Anterior cingulate cortex (tissue), 58 donors: ENCODE measurements at places on chromosomes 2 and 18.

- DNase-seq = no peak
These were observed 132.2 kb downstream of the CLIP4 start for GRCh38 chr2:29247336-29247914.

DNA sequence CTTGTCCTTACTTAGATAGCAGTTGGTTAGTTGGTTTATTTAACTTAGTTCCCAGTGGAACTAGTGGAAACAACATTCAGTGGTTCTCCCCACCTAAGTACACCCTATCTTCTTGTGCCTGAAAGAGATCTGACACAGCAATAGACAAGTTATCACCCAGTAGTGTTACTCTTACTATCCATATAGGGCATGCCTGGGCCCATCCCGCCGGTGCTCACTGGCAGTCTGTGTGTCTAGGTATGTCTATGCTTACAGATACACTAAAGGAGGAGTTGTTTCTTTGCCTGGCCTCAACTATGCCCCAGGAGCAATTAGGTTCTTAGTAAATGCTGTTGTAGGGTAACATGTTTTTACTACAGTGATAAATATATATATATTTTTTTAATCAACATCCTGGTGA, 12.0 kb upstream of the NRP2 start:
- DNase-seq = no peak

- no peak for DNase-seq
These were observed 8.2 kb downstream of the WDFY1 start for GRCh38 chr2:223936862-223937326.

DNA sequence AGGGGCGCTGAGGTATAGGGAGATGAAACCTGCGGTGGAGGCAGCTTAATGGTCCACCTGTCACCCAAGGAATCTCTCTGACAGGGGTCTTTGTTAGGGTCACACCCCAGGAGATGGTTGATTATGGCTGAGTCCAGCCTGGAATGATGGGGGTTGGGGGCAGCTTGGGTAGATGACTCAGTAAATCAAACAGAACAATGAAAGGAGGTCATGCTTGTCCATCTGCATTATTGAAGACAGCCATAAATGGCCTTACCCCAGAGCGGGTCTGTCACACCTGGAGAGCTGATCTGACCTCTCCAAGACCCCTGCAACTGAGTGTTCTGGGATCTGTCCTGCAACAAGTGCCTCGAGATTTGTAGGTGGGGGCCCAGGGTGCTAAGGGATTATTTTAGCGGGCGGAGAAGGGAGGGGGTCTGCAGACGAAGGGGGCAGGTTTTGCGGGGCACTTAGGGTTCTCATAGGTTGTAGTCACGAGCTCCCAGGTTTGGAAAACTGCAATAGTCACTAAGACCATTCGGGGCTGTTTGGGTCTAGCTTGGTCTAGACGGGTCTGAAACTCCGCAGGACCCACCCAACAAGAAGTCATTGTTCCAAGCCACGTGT, 771 bp upstream of the IGFBP2 start:
- DNase-seq = no peak

GRCh38 chr2:238694922-238695321, 153.0 kb upstream of the TWIST2 start:
- DNase-seq = no peak

DNA sequence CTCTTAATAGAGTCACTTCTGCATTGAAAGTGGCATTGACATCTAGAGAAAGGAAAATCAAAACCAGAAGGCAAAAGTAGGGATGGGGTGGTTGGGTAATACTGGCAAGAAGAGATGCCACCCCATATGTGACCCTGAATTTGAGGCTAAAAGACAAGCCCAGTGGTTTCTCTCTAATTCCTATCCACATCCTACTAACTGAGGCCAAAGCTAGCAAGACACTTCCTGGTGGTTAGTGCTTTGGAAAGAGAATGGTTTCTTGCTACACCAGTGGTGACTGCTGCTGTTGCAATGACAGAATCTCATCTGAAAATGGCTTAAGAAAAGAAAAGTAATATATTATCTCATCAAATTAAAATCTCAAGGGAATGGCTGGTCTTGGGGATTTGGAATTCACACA, 640.6 kb downstream of the EPHA4 start:
- DNase-seq = no peak

DNA sequence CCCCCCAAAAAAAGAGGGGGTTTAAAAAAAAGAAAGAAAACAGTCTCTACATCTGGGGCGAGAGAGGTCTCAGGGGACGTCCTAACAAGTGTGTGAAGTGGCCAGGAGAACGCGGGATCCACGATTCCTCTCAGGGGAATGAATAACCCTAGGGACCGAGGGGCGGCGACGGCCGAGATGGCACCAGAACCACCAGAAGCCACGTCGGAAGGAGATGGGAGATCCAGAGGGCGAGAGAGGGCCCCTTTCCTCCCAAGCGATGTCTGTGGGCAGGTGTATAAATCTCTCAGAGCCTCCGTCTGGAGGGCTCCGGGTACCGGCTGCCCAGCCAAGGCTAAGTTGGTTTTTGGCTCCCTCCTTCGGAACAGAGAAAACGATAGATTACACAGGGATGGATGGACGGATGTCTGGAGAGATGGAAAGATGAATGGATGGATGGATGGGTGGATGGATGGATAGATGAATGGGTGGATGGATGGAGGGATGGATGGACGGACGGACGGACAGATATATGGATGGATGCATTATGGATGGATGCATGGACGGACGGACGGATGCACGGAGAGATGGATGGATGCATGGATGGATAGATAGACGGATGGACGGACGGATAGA, 1.7 kb downstream of the EPHA4 start:
- DNase-seq = no peak

GRCh38 chr2:9430316-9431293, 7.2 kb downstream of the CPSF3 start:
- no peak for DNase-seq

DNA sequence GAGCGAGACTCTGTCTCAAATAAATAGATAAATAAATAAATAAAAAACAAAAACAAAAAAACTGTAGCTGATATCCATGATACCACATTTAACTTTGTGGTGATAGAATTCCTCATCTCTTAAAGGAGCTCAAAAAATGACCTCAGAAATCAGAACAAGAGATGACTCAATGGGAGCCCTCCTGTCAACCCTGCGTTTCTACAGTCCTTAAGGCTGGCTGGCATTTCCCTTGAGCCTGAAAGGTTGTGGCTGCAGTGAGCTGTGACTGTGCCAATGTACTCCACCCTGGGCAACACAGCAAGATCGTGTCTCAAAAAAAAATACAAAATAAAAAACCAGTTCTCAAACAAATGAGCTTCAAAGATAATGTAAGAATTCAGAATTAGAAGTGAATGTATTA, 40.4 kb downstream of the CHST9 start:
- no peak for DNase-seq

GRCh38 chr2:162011706-162012564, 62.1 kb downstream of the DPP4 start:
- DNase-seq = no peak

- no peak for DNase-seq
These were observed 1.6 kb downstream of the LRATD1 start for GRCh38 chr2:14634182-14634488.

- DNase-seq = no peak
These were observed 119.3 kb downstream of the STPG4 start for GRCh38 chr2:47035615-47036488.

DNA sequence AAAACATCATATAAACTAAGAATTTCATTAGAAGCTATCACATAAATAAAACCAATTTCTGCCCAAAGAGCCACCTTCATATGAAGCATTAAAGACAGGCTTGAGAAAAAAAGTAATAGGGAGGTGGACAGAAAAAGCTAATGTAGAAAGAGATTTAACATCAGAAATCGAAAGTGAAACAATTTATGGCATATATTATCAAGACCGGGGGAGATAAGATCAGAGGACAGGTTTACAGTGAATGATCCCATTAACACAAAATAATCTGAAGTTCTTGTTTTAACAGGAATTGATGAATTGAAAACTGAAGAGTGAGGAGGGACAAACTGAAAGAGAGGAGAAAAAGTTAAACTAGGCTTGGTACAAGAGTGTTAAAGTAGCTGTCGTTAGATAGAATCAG, 786.3 kb upstream of the FSHR start:
- no peak for DNase-seq

GRCh38 chr18:8375249-8375648, 234.0 kb upstream of the RAB12 start:
- no peak for DNase-seq

DNA sequence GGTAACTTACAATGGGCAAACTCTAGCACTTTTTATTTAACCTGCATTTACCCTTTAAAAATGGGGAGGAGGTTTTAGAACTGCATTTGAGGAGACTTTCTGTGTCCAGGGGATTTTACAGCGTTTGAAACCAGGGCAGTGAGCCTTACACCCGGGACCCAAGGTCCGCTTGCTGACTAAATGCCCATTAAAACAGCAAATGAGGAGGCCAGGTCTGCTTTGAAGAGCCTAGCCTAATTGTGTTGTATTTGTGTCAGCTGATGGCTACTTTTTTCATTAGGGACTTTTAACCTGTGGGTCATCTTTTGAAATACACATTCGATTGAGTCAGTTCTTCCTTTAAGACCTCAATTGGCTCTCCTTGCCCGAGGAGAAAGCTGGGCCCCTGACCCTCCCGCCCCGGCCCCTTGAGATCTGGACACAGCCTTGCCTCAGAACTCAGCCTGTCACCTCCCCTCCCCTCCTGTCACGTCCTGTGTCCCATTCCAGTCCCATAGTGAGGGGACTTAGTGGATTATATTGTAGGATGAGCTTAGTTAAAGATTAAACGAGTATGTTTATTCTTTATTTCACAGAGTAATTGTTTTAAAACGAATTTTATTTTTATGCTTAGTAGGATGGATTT, 69.0 kb downstream of the KLHL29 start:
- DNase-seq = no peak

DNA sequence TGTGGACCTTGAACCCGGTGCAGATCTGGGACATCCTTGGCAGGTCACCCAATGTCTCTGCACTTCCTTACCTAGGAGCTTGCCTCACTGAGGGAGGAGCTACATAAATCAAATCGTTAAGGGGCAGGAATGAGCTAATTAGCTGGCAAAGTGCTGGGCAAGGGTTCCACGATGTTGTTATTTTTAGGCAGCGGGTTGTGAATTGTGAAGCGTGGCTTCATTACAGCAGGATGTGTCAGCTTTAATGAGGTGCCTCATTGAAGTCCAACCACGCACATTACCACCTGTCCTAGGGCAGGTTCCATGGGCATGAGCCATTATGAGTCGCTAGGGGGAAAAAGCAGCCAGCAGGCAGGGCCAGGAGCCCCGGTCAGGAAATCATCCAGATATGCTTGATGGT, 127.0 kb upstream of the AGAP1 start:
- DNase-seq = no peak

DNA sequence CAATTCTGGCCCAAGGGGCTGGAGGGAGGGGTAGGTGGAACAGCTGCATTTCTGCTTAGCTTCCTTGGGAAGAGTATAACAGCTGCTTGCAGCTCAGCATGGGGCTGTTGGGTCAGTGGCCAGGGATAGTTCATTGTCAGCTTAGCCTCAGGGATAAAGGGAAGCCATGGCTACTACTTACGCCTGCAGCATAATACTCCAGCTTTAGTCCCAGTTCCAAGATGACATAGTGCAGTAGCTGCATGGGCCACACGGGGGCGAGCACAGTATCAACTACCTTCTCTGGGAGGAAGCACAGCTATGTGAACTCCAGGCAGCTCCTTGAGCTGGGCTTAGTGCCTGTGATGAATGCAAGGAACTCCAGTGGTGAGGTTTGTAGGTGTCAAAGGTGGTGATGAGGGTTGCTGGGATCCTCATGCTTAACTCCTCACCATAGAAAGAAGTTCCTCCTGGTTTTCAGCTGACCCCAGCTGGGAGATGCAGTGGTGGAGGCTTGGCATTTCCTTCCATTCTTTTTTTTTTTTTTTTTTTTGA, 35.4 kb upstream of the RHOB start:
- no peak for DNase-seq

DNA sequence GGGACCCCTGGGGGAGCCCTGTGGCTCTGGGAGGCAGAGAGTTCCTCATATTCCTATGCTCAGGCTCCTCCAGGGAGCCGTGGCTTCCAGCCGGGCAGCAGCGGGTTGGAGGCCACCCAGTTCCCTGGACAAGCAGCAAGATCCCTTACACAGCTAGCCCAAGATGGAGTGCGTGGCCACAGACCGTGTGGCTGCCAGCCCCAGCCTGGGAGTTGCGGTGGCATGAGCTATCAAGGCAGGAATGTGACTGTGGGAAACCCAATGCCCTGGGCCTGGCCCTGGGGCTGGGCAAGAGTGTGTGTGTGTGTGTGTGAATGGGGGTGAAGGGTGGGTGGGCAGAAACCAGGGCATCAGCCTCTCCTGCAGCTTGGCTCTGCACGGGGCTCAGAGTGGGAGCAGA, 130.5 kb downstream of the DYSF start:
- DNase-seq = no peak

DNA sequence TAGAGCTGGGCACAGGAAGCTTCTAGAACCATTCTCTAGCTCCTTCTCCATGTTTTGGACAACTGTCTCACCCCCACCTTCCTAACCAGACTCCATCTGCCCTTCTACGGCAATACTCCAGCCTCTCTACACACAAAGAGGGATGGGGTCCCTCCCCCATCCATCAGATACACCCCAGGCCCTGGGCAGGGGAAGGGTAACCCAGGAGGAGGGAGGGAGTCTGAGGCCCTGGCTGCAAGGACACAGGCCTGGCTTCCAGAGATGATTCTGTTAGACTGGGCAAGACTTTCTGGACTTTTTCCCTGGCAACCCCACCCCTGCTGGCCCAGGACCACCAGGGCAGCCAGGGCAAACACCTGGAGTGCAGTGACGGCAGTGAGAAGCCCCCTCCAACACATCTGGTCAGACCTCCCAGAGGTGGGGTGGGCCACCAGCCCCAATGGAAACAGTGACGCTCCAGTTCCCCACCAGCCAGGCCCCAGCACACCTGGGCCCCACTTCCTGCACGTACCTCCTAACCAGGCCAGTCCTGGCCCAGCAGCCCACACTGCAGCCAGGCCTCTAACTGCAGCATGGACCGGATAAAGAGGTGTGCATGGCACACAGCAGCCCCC, 6.5 kb downstream of the CYP26B1 start:
- DNase-seq = no peak

DNA sequence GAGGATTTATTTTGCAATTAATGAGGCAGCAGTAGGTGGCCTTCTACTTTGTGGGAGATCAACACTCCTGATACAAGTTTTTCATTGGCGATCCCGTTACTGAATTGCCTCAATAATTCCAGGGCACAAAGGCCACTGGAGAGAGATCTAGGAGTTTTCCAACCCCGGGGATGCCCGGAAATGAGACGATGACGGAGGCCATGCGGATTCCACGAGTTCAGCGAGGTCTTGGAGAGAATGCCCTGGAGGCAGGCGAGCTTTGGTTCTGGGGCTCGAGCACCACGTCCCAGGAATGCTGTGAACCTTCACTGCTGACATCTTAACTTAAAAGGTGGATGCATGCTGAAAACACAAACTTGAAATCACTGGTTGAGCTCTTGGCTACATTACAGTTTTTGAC, 74.2 kb downstream of the LDLRAD4 start:
- no peak for DNase-seq

DNA sequence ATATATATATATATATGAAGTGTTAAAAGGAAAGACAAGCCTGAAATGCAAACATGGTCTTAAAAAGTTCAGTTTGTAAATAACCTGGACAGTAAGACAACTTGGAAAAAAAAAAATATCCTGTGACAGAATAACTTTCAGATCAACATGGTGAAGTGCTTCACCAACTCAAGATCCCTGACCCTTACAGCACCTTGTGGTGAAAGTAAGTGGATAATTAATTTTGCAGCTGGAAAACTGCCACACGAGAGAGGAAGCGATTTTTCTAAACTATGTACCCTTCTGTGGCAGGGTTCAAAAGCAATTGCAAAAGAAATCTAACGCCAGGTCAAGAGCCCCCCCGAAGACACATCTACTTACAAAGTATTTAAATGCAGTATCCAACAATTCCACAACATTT, 95.8 kb downstream of the PAX3 start:
- DNase-seq = no peak

- no peak for DNase-seq
These were observed 59.6 kb downstream of the CABYR start for GRCh38 chr18:24198461-24198860.
